ENCODE measurements at places on chromosomes 1 and 21.
A peak's percentile ranks its signal among the peaks of the same experiment; 100 is the strongest.

- no peak for DNase-seq
Measured at GRCh38 chr1:43153443-43153842, 18.6 kb downstream of the EBNA1BP2 start.

DNA sequence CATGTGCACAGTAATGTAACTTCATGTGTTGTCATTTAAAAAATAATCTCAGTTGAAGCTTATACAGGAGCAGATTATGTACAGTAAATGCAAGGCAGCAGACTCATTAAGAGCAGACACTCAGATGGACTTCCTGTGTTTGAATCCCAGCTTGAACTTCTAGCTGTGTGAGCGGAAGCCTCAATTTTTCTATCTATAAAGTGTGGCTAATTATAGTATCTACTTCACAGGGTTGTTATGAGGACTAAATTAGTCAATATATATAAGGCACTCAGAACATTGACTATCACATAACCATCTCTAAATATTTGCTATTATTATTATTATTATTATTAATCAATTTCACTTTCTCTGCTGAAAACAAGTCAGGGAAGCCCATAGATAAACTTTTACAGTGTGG, 141.6 kb downstream of the ZP4 start:
- no peak for DNase-seq

- DNase-seq, result no peak
Measured at GRCh38 chr21:42570841-42571387, 57.3 kb downstream of the SLC37A1 start.

- no peak for DNase-seq
Measured at GRCh38 chr21:30232011-30232410, 16.1 kb upstream of the CLDN8 start.

DNA sequence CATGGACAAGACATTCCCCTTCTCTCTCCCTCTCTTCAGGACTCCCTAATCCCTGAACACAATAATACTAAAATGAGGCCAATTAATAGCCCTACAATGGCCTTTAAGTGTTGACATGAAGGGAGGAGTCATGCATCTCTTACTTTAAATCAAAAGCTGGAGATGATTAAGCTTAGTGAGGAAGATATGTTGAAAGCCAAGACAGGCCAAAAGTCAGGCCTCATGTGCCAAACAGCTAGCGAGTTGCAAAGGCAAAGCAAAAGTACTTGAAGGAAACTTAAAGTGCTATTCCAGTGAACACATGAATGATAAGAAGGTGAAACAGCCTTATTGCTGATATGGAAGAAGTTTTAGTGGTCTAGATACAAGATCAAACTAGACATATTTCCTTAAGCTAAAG, 49.5 kb upstream of the CD46 start:
- DNase-seq, result no peak

DNA sequence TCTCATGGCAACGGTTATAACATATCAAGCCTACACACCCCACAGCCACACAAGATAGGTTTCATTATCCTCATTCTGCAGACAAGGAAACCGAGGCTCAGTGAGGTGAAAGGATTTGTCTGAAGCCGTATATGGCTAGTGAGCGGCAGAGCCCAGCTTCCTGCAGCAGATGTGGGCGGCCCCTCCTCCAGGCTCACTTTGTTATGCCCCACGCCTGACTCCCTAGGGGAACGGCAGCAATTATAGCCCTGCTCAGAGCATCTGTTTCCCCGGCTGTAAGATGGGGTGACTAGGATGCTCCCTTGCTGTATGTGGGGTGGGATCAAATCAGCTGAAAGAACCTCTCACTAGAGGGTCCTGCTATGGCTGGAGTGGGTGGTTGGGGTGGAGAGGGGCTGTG, 22.1 kb downstream of the GRHL3 start:
- DNase-seq, result peak; percentile 32

GRCh38 chr1:180948641-180949615, 36.2 kb downstream of the KIAA1614 start:
- DNase-seq, result no peak

GRCh38 chr1:232047473-232047872, 420.9 kb downstream of the DISC1 start:
- DNase-seq, result no peak

DNA sequence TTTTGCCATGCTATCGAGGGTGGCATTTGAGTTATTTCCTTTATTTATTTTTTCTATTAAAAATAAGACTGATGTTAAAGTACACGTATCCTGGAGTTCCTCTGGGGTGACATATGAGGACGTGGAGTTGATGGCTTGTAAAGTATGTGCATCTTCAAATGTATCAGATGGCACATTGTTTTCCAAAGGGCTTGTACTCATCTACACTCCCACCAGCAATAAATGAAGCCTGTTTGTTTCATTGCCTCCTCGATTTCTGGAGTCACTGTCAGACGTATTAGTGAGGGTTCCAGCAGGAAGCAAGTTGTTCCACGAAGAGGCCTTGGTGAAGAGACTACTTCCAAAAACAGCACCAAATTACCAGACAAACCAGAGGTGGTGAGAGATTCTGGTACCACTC, 423.9 kb downstream of the NPHP4 start:
- no peak for DNase-seq

Measured in OCI-M1 (cell line).